ENCODE measurements at places on chromosomes 6 and 20.

GRCh38 chr20:52572687-52573086, 381.1 kb upstream of the ZFP64 start:
- peak; percentile 11 for DNase-seq

- DNase-seq, result no peak
Observed at GRCh38 chr6:161191007-161191406, 82.9 kb downstream of the AGPAT4 start.

DNA sequence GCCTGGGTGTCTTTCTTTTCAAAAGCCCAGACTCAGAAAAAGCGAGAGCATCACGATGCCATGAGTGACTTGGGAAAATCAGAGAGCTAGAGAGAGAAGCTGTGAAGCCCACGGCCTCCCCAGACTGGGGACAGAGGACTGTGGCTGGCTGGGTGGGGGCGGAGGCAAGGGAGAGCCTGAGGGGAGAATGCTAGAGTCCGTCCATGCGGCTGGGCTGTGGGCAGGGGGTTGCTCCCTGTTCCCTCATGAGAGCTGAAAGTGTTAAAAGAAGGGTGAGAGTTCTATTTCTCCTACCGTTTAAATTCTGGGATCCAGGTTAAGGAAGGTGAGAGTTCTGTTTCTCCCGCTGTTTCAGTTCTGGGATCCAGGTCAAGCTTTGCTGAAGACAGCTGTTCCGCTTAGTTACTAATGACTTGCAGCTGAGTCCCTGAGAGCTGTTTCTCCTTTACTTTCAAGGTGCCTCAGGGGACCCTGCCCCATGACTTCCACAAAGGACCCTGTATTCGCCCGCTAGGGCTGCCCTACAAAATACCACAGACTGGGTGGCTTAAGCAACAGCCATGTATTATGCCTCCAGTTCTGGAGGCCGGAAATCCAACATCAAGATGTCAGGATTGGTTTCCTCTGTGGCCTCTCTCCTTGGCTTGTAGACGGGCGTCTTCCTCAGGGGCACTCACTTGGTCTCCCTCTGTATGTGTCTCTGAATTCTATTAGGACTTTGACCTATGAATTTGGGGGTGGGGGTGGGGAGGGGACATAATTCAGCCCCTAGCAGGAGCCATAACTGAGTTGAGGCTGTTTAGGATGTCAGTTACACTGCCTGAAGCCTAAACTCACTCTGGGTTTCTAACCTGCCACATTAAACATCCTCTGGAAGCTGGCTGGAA, 127.0 kb downstream of the PXDC1 start:
- no peak for DNase-seq

- no peak for DNase-seq
Observed at GRCh38 chr6:77482981-77483380, 19.7 kb upstream of the HTR1B start.

- DNase-seq, result no peak
Observed at GRCh38 chr6:40295251-40295950, 291.8 kb downstream of the LRFN2 start.

DNA sequence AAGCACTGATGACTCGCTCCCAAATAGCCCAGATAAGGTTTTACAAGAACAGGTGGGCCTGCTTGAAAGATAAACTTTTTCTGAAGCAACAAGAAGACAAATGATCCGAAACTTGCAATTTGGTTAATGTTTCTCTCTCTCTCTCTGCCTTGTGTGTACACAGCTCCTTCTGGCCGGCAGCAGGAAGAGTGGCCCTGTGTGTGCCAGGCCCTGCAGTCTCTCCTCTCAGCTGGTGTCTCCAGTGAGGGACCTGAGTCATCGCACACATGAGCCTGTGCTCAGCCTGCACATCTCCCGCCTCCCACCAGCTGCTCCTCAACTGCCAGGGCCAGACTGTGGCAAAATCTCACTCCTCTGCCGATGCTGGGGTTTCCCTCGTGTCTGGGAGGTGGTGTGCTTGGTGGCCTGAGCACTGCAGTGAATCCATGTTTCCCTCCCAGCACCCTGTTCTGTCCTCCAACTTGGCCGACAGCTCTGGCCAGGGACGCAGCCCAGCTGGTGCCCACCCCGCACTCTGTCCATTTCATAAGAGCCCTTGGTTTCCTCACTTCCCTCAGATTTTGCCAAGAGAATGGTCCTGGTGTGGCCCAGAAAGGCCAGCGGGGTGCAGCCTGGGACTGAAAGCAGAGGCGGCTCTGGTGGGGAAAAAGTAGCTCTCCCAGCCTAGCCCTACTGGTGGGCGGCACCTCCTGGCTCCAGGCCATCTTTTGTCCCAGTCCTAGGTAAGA, 49.4 kb downstream of the ERMARD start:
- DNase-seq, result peak; percentile 62

DNA sequence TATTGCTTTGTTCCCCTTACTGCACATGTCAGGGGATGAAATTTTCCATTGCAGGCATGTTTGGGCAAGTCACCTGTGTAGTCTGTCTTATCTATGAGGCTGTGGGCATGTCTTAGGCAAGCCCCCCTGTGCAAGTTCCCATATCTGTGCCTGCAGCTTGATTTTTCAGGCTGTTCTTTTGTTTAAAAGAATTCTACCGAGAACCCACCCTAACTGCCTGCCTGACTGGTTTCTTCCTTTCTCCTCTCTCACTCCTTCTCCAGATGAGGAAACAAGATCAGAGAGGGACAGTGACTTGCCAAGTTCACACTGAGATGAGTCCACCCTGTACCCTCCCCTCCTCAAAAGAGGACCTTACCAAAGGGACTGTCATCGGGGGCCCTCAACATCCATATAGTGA, 11.0 kb downstream of the TREML2 start:
- no peak for DNase-seq

DNA sequence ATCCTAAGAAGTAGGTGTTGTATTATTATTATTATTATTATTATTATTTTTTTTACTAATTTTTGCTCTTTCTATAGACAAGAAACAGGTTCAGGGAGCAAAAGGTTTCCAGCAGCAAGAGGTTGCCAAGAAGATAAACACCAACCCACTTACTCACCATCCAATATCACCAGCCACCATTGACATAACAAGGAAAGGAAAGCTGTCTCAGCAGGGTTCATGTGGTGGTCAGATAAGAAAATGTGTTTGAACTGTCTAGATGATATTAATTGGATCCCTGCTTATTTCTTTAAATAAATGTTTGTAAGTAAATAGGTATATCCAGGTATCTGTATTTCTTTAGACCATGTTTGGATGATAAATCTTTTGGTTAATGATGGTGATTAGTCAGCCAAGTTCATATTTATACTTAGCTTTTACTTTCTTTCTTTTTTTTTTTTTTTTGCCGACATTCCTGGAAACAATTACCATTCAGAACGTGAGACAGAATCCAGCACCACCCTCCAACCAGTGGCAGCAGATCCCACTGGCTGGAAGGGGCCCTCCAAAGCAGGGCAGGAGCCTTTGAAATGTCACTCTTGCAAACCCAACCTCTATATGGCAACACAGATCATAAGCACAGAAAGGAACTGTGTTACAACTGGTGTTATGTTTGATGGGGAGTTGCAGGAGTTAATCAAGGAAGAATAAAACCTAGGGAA, 139.2 kb upstream of the ECI2 start:
- no peak for DNase-seq

- DNase-seq, result no peak
Observed at GRCh38 chr6:150528648-150529285, 70.9 kb upstream of the PLEKHG1 start.

GRCh38 chr6:166408936-166409755, 26.4 kb upstream of the MPC1 start:
- DNase-seq, result no peak

DNA sequence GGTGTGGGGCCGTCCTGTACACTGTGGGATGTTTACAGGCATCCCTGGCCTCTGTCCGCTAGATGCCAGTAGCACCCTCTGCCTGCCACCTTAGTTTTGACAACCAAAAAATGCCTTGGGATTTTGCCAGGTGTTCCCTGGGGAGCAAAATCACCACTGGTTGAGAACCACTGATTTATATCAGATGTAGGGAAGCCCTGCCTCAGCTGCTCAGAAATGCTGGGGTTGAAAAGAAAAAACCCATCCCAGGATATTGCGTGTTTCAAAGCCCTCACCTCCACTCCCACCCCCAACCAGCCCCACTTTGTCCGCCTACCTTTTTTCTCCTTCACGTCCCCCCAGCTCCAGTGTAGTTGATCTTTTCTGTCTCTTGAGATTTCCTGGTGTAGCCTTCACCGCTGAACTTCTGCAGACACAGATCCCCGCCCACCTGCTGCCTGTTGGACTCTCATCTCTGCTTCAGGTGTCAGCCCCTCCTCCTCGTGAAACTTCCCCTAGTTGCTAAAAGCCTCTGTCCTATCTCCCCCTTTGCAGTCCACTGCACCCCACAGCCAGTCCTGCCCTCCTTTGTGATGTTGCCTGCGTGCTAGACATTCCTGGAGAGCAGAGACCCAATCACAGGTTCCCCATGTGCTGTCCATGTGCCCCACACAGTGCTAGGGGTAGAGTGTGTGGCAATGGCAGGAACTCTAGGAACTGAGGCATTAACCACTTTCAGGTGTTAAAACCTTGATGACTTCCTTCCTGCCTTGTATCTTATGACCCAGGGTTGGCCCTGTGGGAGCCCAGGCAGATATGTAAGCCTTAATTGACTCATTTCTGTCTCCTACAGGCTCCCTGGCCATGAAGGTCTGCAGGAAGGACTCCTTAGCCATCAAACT, 98.9 kb downstream of the TBC1D7 start:
- no peak for DNase-seq

- no peak for DNase-seq
Observed at GRCh38 chr6:54775576-54775975, 71.0 kb upstream of the FAM83B start.

DNA sequence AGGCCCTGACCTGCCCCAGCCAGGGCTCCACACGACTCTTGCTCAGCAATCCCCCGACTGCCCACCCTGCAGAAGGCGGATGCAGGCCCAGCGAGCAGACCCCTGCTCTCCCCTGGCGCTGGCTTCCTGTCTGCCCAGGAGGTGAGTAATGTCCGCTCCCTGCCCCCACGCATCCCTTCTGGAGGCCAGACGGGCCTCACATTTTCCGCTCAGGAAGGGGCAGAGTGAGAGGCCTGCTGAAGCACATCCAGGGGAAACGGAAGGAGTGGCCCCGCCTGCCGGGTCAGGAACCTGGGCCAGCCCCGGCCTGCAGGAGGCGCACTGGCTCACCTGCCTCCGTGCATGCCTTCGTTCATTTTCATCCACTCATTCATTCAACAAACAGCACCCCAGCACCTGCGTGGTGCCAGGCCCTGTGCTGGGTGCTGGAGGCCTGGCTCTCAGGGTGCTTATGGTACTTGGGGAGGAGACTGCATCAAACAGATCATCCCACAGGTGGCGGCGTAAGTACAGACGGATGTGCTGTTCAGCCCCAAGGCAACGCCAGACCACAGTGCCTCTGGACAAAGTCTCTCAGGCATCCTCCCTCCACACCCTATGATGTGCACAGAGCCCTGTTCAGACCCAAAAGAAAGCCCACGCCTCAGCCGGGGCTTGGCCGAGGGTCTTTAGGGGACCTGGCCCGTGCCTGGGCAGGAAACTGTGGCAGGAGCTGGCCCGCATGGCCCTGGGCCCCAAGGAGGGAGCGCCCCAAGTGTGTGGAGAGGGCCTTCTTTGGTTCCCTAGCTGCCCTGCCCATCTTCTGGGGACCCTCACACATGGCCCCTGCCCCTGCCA, 112.1 kb downstream of the ASXL1 start:
- peak; percentile 37 for DNase-seq

DNA sequence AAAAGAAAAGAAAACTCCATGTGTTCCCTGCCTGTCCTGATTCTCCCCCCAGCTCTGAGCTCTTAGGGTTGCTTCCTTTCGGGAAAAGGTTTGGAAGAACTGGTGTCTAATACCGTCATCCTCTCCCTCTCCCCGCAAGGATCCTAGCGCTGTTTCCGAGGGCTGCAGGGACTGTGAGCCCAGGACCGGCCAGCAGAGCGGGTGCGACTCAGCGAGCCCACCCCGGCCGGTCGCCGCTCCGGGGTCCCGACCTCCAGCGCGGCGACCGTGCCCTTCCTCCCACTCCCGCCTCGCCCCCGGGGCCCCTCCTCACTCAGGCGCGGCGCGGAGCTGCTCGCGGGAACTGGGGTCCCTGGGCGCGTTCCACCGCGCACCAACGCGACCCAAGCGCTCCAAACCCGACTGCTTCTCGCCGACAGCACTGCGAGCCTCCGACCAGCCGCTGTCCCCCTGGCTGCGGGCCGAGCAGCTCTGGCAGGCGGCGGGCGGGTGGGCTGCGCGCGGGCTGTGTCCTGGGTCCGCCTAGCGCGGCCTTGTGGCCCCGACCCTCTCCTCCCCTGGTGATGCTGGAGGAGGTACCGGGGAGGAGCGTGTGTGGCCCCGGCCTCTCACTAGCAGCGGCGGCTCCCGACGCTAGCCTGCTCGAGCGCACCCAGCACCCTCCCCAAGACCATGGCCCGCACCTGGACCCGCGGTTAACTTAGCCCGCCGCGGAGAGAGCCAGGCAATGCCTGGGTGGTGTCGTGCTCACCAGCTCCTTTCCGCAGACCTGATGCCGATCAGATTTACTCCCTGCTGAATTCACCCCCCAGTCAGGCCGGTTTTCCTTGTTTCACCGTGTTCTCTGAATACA, at the start of gene PLA2G7:
Gene PLA2G7, minus strand, starts transcription at position 509 of the 853 bp plus-strand sequence. CDS start 12,484 bp downstream, outside the sequence.
- no peak for DNase-seq

DNA sequence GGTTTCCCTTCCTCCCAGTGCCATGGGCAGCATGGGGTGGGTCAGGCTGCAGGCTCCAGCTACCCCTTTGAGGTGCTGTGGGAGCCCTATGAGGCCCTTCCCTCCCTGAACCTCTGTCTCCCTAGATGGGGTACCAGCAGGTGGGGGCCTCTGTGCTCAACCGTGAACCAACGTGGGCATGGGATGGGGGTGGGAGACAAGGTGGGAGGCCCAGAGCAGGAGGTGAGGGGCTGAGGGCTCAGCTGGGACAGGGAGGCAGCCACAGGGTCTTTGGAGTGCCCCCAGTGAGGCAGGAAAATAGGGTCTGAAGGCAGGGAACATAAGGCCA, 33.3 kb downstream of the SUN5 start:
- no peak for DNase-seq

- DNase-seq, result no peak
Observed at GRCh38 chr6:14012313-14013030, 87.7 kb downstream of the RNF182 start.

DNA sequence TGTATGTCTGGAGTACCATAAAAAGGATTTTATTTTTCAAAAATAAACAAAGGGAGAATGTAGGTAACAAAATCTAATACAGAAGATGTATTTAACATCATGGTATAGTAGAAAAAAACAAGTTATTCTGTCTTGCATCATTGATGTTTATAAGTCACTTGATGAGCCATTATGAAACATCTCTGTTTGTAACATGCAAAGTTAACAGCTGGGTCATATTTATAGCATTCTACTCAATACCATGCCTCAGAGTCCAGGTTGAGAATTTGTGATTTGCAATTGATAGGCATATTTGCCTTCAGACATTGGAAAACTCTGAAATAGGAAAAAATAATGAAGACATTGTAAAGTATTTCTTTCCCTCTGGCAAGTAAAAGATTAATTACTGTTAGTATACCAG, 52.3 kb upstream of the IL20RA start:
- peak; percentile 40 for DNase-seq

Measured in HCEC 1CT (cell line).